Suprapubic skin (tissue), 4 donors: ENCODE measurements at places on chromosomes 16 and 17. TPM values are rescaled to one million over a fixed set of nuclear protein-coding genes. Genes with fewer than 3 reads are reported as not detected.

Gene ATP1B2
- 0.76 TPM for total RNA-seq

Gene TMC5
- total RNA-seq: 1.1 TPM

Gene CRISPLD2
- total RNA-seq: 66.6 TPM

Gene RAPGEFL1
- 547 TPM for total RNA-seq

- H3K36me3 ChIP-seq: no peaks in the 10 kb centered on the region
- no peak overlapping the region for H3K27ac ChIP-seq
- H3K27me3 ChIP-seq: no peaks in the 10 kb centered on the region
- no peaks in the 10 kb centered on the region for H3K4me1 ChIP-seq
- no peak for DNase-seq
- no peak overlapping the region for H3K4me3 ChIP-seq
Observed at GRCh38 chr17:9383826-9384225, 191.8 kb downstream of the STX8 start.

Gene TAT
- total RNA-seq: not detected

- peak overlapping the region; percentile 51 for H3K4me3 ChIP-seq
- DNase-seq: no peak
- H3K4me1 ChIP-seq: peaks cover 48% of the 10 kb centered on the region
- no peaks in the 10 kb centered on the region for H3K36me3 ChIP-seq
- peak overlapping the region; percentile 78 for H3K27ac ChIP-seq
Observed at GRCh38 chr17:50534222-50534978, 1.9 kb downstream of the EPN3 start.

Gene ARMC7
- 15.5 TPM for total RNA-seq

GRCh38 chr16:46746821-46747776 is 1.0 kb downstream of the MYLK3 start:
- peaks cover 8% of the 10 kb centered on the region for H3K27me3 ChIP-seq
- no peak overlapping the region for H3K27ac ChIP-seq
- DNase-seq: peak; percentile 56
- no peaks in the 10 kb centered on the region for H3K36me3 ChIP-seq
- no peak overlapping the region for H3K4me3 ChIP-seq

DNA sequence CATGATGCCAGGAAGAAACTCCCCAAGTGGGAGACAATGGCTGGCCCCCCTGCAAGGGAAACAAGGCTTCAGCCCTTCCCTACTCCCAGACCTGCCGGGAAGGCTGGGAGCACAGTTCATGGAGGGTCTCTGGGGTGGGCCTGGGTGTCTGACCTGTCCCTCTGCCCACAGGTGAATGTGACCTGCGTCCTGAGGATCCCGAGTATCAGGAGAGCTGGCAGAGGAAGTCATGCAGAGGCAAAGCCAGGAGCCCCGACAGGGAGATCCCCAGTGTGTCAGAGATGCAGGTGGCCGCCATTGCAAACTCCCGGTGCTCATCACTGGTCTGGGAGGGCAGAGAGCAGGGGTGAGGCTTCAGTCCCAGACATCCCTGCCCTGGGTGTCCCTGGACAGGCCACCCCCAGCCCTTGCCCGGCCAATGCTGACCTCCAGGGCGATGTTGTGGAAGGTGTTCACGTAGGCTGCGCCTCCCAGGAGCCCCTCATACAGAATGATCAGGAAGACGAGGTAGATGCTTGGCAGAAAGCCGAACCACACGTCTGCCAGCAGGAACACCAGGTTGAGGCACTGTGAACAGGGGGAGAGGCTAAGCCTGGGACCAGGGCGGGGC is 5.3 kb upstream of the NPIPB7 start:
- H3K27ac ChIP-seq: no peak overlapping the region
- H3K4me1 ChIP-seq: no peaks in the 10 kb centered on the region
- no peak overlapping the region for H3K4me3 ChIP-seq

- H3K4me1 ChIP-seq: no peaks in the 10 kb centered on the region
- H3K4me3 ChIP-seq: no peak overlapping the region
- H3K27me3 ChIP-seq: no peaks in the 10 kb centered on the region
- no peak overlapping the region for H3K27ac ChIP-seq
- DNase-seq: no peak
Observed at GRCh38 chr17:66175892-66176291, 16.0 kb downstream of the CEP112 start.

DNA sequence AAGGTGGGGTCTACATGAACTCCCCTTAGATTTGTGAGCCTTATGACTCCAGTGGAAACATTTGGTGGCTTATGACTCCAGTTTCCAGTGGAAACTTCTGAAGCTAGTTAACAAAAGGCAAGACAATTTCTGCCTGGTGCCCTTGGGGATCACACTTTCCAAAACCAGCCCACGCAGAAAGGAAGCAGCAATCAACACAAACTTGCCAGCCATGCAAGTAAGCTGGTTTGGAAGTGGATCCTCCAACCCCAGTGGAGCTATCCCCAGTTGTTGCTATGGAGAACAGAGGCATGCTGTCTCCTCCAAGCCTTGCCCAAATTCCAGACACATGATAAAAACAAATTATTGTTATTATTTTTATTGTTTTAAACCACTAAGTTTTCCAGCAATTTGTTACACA is 130.9 kb downstream of the CDH11 start:
- no peak overlapping the region for H3K27ac ChIP-seq
- H3K4me1 ChIP-seq: peaks cover 3% of the 10 kb centered on the region
- H3K4me3 ChIP-seq: no peak overlapping the region
- H3K36me3 ChIP-seq: peaks cover 11% of the 10 kb centered on the region
- DNase-seq: no peak

Gene CD300A
- 2.0 TPM for total RNA-seq

Gene KRT25
- 92.6 TPM for total RNA-seq

GRCh38 chr17:38402897-38403296 is 25.4 kb upstream of the ARHGAP23 start:
- no peaks in the 10 kb centered on the region for H3K27me3 ChIP-seq
- no peak overlapping the region for H3K27ac ChIP-seq
- DNase-seq: peak; percentile 46
- H3K36me3 ChIP-seq: peaks cover 44% of the 10 kb centered on the region
- no peaks in the 10 kb centered on the region for H3K4me1 ChIP-seq
- no peak overlapping the region for H3K4me3 ChIP-seq

GRCh38 chr16:27303256-27304100 is 10.3 kb upstream of the IL4R start:
- no peaks in the 10 kb centered on the region for H3K36me3 ChIP-seq
- H3K27me3 ChIP-seq: no peaks in the 10 kb centered on the region
- no peak overlapping the region for H3K27ac ChIP-seq
- H3K4me3 ChIP-seq: no peak overlapping the region

Gene RCVRN
- 0.89 TPM for total RNA-seq

- peaks cover 32% of the 10 kb centered on the region for H3K4me1 ChIP-seq
- no peaks in the 10 kb centered on the region for H3K36me3 ChIP-seq
- no peaks in the 10 kb centered on the region for H3K27me3 ChIP-seq
- H3K27ac ChIP-seq: no peak overlapping the region
Observed at GRCh38 chr17:56831369-56832095, 2.2 kb downstream of the C17orf67 start.

- H3K4me1 ChIP-seq: peaks cover 18% of the 10 kb centered on the region
- no peak overlapping the region for H3K4me3 ChIP-seq
- no peak for DNase-seq
- H3K36me3 ChIP-seq: no peaks in the 10 kb centered on the region
- H3K27me3 ChIP-seq: peaks cover 47% of the 10 kb centered on the region
- no peak overlapping the region for H3K27ac ChIP-seq
Observed at GRCh38 chr17:77916264-77916663, 42.2 kb upstream of the TNRC6C start.

Gene TVP23C
- 27.4 TPM for total RNA-seq

DNA sequence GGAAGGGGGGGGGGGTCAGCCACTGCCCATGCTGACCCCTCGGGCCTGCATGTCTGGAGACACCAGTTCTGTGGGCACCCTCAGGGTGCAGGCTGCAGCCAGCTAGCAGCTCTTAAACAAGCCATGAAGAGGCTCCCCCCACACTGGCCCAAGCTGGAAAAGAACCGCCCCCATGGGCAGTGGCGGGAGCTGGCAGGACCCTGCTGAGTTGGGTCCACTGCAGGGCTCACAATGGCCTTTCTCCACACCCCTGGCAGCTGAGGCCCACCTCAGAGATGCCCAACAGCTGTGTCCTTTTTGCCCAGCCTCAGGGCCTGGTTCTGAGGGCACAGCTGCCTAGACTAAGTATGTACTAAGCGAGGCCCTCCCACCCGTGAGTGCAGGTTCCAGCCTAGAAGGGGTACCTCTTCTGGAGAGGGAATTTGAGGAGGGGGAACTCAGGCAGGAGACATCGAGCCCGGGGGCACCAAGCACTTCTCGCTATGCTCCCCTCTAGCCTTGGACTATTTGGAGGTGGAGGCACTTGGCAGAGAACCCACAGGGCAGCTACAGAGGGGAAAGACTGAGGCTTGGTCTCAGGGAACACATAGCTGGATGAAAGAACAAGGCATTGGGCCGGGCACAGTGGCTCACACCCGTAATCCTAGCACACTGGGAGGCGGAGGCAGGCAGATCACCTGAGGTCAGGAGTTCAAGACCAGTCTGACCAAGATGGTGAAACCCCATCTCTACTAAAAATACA is 3.2 kb downstream of the THRA start:
- peaks cover 88% of the 10 kb centered on the region for H3K4me1 ChIP-seq
- H3K36me3 ChIP-seq: no peaks in the 10 kb centered on the region
- peak overlapping the region; percentile 91 for H3K27ac ChIP-seq
- DNase-seq: no peak
- no peaks in the 10 kb centered on the region for H3K27me3 ChIP-seq

Gene TEDC2
- not detected for total RNA-seq

- H3K4me1 ChIP-seq: peaks cover 19% of the 10 kb centered on the region
- peak; percentile 67 for DNase-seq
- H3K27ac ChIP-seq: no peak within 1 kb of the TSS
- H3K4me3 ChIP-seq: peak within 1 kb of the TSS; percentile 41
- no peaks in the 10 kb centered on the region for H3K36me3 ChIP-seq
Observed at GRCh38 chr16:58499615-58500351, at the start of gene NDRG4. NDRG4 (plus strand) TSS chr16:58500143; CDS start chr16:58500249, 106 bp downstream.

- H3K27me3 ChIP-seq: no peaks in the 10 kb centered on the region
- DNase-seq: no peak
- H3K4me1 ChIP-seq: peaks cover 11% of the 10 kb centered on the region
- no peak overlapping the region for H3K27ac ChIP-seq
- H3K4me3 ChIP-seq: no peak overlapping the region
Observed at GRCh38 chr16:70290949-70291519, 1.7 kb upstream of the AARS1 start.

Gene MEOX1
- 2.9 TPM for total RNA-seq

GRCh38 chr16:67326472-67327309 is at the start of the genes KCTD19 and LRRC36:
KCTD19 (minus strand) TSS chr16:67326741; CDS start chr16:67326707, 34 bp downstream.
LRRC36 (plus strand) TSS chr16:67326815; CDS start chr16:67326863, 48 bp downstream.
- no peaks in the 10 kb centered on the region for H3K27me3 ChIP-seq
- no peaks in the 10 kb centered on the region for H3K36me3 ChIP-seq
- H3K4me1 ChIP-seq: peaks cover 17% of the 10 kb centered on the region
- peak within 1 kb of the TSS; percentile 50 for H3K4me3 ChIP-seq
- DNase-seq: peak; percentile 77

GRCh38 chr17:45925311-45925710 is 31.0 kb downstream of the MAPT start:
- no peak overlapping the region for H3K4me3 ChIP-seq
- H3K36me3 ChIP-seq: no peaks in the 10 kb centered on the region
- H3K27me3 ChIP-seq: no peaks in the 10 kb centered on the region
- H3K27ac ChIP-seq: no peak overlapping the region
- H3K4me1 ChIP-seq: peaks cover 7% of the 10 kb centered on the region

DNA sequence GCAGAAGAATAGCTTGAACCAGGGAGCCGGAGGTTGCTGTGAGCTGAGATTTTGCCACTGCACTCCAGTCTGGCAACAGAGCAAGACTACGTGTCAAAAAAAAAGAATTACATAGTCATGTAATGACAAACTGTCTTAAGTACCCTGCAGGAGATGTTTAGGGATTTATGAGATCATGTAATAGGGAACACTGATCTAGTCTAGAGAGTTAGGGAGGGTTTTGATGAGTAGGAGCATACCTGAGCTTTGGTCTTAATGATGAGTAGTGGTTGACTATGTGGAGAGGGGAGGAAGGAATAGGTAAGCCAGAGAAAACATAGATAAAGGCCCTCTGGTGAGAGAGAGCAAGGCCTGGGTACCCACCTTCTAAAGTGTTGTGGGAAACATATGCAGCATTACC is 30.1 kb upstream of the NF1 start:
- no peaks in the 10 kb centered on the region for H3K27me3 ChIP-seq
- H3K36me3 ChIP-seq: no peaks in the 10 kb centered on the region
- H3K4me3 ChIP-seq: no peak overlapping the region
- H3K4me1 ChIP-seq: peaks cover 15% of the 10 kb centered on the region
- no peak for DNase-seq

DNA sequence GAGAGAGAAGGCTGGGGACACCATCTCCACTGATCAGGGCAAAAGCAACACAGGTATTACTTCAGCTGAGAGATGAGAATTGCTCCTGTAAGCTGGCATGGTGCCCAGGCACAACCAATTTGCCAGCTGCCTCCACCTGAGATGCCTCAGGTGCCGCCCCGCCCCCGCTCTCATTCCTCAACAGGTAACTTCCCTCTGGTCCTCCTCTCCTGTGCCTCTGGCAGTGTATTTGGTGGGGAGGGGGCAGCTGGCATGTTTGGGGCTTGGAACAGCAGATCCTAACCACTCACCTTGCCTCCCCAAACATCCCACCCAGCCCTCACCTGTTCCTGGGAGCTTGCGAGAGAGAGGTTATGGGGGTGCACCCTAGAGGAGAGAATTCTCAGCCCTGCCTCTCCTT is 2.9 kb upstream of the SRCIN1 start:
- H3K36me3 ChIP-seq: no peaks in the 10 kb centered on the region
- peaks cover 39% of the 10 kb centered on the region for H3K4me1 ChIP-seq
- no peak for DNase-seq
- H3K27me3 ChIP-seq: peaks cover 70% of the 10 kb centered on the region

Gene CSH1
- total RNA-seq: not detected

DNA sequence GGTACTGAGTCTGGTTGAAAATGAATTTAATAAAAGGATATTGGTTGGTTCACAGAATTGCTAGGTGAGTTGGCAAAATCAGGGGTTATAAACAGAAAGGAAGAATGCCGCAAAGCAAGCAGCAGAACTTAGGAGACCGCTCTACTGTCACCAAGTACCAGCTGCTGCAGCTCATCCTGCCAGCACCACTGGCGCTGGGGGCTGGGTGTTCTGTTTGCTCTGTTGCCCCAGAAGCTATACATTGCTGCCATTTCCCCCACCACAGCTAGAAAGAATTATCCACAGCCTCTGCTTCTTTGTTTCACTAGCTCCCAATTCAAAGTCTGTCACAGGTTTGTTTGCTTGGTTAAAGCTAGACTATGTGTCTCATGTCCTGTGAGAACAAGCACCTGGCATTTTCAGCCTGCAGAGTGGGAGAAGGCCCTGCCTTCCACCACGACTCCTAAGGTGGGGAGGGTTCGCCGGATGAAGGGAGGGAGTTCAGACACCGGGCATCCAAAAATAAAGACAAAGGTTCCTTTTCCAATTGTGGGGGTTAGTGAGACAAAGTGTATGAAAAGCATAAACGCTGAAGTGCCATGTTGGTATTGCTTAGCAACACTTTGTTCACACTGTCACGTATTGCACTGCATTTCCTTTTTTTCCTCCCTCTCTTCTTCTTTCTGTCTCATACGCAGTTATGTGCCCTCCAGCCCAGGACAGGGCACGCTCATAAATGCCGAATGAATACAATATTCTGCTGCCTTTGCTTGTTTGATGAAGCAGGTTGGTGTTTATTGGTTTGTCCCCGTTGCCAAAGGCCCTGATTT is 9.6 kb upstream of the CPD start:
- no peak overlapping the region for H3K4me3 ChIP-seq
- no peaks in the 10 kb centered on the region for H3K27me3 ChIP-seq
- DNase-seq: no peak
